Neural progenitor cell (in vitro differentiated cells): ENCODE measurements at places on chromosomes 2 and 18. TPM values are rescaled to one million over a fixed set of nuclear protein-coding genes. Genes with fewer than 3 reads are reported as not detected.
A peak's percentile ranks its signal among the peaks of the same experiment; 100 is the strongest.

DNA sequence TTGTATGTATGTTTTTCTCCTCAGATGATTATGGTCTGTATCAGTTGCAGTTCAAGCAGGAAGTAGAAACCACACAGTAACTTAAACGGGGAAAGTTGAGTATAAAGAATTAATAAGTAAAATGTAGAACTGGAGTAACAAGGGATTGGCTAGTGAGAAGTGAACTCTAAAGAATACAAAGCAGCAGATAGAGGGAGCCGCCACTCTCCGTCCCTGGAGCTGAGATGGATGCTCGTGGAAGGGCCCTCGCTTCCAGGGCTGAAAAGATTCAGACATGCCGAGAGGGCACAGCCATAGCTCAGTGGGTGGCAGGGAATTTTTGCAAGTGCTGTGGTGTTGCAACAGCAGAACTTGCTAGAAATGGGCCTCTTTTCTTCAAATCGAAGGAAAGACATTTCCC is 155.8 kb downstream of the COL6A3 start:
- peak; percentile 13 for DNase-seq

DNA sequence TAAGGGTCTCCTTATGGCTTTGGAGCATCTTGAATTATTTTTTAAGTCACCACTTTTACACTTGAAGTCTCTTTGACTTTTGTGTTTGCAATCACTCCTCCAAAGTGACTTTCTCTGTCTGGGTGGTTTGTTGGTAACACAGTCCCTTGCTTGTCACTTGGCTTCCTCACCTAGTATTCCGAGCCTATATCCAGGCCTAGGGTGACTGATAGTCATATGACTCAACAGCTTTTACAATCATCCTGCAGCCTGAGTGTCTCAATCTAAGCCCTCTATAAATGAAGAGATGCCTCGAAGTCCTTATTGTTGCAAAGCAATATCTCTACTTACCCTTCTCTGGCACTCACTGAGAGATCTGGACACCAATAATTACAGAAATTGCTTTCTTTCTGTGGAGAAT is 53.9 kb upstream of the SETBP1 start:
- no peak for DNase-seq

DNA sequence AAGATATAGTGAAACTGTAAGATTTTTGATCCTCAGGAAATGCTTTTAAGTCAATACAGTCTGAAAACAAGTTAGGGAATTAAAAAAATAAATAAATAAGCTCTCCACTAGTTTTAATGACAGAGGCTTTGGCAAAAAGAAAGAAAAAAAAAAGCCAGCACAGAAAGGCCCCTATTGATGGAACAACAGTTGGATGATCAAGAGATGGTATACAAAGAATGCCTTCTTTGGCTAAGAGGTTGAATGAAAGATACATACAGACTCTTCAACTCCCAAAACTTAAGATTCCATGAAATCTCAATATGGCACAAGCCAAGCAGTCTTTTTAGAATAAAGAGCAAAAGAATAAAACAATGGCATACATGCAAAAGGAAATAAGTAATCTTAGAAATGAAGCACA is 64.0 kb upstream of the GALNT5 start:
- no peak for DNase-seq

DNA sequence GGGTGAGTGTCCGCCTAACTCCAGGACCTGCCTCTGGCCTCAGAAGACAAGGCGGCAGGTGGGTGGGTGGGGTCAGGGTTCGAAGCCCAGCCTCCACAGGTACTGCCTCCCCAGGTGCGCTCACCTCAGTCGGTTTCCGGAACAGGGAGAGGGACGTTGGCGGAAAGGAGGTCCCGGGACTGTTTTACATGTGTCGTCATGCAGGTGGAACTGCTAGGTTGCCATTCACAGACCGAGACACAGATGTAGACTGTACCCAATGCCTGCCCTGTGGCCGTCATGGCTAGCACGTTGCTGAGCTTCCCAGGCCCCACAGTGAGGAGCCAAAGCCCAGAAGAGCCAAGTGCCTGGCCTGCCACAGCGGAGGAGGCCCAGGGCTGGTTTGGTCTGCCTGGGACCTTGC is 284.0 kb upstream of the HS6ST1 start:
- DNase-seq = no peak

The RSAD2 gene
- not detected in 2 replicates for total RNA-seq

DNA sequence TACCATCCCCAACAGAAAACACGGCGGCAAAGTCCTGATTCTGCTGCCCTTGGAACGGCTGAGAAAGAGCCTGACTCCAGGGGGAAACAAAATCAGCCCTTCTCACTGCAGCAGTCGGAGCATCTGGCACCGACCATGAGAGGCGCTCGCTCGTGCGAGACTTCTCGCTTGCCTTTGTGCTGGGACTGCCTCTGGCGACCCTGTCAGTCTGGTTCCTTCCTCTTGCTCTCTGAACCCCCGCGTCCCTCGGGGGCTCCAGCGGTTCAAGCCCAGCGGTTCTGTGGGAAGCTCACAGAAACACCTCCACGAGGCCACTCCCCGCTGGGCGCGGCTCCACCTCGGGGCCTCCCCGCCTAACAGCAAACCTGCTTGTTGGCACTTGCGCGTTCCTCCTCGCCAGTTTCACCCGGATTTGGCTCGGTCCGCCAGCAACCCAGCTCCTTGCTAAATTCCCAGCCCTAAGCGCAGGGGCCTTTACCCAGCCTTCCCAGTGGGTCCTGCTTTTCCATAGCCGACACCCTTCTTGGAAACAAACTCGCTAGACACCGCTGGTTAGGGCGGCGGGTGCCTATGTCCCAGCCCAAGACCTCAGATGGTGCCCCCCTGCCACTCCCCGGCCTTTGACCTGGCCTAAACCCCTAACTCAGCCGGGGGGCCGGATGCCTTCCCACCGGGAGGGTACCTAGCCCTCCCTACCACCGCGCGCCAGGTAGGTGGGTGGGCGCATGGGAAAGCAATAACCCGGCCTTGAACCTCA is 2.2 kb downstream of the RND3 start:
- peak; percentile 84 for DNase-seq

DNA sequence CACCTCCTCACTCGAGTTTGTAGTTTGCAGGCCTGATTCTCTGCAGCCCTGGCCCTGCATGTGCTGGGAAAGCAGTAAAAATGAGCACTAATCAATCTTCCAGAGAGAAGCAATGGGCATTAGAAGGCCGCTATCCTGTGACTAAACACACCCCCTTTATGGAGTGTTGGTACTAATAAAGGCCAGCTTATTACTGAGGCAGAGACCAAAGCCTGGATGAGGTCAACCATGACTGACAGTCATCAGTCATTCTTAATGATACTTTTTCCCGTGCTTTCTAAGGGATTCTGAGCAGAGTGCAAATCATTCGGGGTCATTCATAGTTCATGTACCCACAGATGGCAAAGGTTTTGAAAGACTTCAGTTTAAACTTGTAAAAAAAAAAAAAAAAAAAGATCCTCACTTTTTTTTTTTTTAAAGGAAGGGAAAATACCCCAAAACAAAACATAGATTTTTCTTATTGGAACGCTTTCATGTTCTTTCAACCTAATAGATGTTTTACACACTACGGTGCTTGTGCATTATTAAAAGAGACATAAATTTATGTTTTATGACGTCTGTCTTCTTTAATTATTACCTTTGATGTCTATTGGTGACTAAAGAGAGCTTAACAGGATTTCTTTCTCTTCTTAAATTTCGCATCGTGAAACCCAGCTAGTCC is 13.2 kb downstream of the TSHZ1 start:
- no peak for DNase-seq

GRCh38 chr2:217831306-217831705 is 171.5 kb downstream of the TNS1 start:
- DNase-seq = no peak

DNA sequence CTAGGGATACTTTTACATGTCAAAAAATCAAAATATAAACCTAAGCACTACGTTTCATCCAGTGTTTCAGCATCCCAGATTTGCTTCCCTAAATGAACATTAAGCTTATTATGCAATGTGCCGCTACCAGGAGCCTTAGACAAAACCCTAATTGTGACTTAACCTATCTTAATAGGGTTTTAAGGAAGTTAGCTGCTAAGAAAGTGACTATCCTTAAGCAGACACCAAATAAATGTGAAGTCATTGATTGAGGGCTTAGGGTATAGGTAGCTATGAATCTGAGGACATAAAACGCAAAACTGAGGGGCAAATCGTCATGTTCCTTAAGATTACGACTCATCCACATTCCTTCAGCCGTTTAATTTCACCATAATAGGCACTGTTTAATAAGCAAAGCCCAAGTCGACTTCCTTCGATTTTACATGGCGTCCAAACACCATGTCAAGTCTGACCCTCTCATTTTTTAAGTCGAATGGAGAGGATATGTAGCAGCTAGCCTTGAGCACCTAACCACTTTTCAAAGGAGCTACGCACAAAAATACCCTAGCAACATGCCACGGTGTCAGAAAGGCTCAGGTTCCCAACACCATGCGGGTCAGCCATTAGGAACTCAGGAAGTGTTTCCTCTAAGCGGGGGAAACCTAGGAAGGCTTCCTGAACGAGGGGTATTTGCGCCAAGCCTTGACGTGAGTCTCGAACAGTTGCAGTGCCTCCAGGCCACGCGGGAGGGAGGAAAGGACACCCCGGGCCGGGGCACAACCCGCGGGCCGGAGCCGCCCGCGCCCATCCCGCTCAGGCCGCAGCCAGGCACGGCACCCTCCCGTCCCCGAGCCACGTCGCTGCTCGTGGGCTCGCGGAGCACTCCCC is 1.0 kb downstream of the HDLBP start:
- DNase-seq = no peak

The MCM6 gene
- total RNA-seq = 62.0 and 74.4 TPM in 2 replicates

DNA sequence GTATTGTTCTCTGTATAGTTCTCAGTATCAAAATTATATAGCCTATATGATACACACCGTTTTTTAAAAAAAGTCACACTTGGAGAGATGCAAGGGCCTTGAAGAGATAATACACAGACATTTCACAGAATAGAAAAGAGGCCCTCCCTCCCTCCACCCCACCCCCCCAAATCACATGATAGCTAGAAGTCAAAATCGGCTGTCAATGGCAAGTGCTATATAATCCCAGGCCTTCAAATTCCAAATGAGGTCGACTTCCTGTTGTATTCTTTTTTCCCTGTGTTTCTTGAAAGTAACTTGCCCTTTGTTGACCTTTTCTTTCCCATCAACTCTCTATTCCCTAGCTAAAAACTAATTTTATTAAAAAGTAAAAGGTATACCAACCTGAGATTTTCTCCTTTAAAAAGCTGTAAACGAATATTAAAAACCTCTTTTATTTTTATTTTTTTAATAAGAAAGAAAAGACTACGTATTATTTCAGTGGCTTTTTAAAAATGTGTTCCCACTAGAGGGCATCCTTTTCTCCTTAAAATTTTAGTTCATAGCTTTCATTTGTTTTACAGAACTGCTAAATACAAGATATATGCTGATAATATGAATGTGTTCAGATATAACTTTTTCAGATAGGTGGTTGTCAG is 46.6 kb downstream of the KCMF1 start:
- DNase-seq = no peak

DNA sequence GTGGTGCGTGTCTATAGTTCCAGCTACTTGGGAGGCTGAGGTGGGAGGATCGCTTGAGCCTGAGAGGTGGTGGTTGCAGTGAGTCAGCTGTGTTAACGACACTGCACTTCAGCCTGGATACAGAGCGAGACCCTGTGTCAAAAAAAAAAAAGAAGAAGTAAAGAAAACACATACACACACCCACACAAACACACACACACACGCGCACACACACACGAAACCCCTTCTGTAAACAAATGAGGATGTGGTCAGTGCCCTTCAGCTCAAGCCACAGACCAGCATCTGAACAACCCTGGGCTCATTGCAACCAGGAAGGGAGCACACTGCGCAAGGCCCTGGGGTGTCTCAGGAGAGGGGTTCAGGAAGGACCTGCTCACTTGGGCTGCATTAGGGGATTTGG is 47.9 kb upstream of the KCNF1 start:
- no peak for DNase-seq

DNA sequence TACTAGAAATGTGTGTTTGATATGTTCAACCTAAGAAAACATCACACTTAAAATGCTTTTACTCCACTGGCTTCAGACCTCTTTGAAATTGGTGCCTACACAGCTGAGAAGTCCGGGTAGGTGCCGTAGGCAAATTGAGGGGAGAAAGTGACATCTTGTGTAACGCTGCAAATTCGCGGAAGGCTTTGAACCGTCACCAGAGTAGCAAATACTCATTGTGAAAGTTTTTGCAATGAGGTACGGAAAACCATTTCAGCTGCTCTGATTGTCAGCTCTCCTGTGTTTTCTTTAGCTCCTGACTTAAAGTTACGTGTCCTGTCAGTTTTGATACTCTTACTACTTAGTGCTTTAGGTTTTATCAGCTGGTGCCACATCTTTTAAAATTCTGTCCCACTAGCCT is 224.5 kb downstream of the FAM210A start:
- DNase-seq = no peak

DNA sequence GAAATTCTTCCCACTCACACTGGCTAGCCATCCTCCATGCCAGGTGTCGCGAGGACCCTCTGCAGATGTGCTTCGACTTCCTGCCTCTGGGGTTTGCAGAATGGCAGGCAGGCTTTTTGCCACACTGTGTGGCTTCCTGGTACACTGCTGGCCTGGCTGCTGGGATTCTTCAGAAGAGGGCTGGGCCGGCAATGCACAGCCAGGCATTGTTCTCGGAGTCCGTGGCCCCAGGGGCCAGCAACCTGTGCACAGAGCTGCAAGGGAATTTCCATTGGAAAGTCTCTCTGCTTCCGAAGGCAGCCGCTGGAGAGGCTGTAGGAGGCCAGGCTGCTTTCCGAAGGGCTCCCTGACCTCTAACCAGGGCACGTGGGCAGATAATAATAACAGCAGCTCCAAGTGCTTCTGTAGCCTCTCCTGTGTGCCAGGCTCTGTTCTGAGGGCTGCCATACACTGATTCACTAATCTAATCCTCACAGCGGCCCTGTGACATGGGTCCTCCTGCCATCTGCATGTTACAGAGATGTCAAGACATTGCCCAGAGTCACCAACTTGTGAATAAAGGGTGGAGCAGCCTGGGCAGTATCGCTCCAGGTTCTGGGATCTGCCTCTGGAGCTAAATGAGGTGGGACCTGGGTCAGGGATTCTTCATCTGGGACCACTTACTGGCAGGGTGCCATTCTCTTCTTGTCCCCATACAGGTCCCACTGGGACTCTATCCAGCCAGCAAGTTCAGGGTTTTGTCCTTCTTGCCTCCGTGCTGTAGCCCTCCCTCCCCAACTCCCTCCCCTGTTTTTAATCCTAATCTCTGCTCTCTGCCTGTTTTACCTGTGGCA is 5.0 kb downstream of the LDLRAD4 start:
- DNase-seq = peak; percentile 21

The DYNAP gene
- not detected in 2 replicates for total RNA-seq

DNA sequence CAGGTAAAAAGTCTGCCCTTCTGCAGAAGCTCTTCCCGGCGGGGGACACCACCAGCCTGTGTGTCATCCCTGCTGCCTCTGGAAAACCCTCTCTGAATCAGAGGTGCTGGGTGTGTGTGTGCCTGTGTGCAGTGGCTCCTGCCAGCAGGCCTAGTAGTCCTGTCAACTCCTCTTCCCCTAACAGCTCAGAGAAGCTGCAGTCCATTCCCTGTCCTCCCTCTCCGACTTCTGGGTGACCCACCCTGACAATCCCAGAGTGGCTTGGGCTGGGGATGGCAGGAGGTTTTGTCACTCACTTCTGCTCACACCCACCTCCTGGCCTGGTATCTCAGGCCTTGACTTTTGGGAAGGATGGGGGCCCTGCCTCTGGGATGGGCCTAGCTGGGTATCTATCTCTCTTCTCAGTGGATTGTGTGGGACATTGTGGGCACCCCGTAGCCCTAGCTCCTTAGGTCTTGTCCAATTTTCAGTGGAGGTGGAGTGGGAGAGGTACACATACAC is 2.3 kb downstream of the WNT10A start:
- DNase-seq = no peak
